ENCODE measurements at places on chromosomes 2 and 18.

- DNase-seq = no peak
Measured at GRCh38 chr2:238313289-238313990, 6.9 kb upstream of the TRAF3IP1 start.

DNA sequence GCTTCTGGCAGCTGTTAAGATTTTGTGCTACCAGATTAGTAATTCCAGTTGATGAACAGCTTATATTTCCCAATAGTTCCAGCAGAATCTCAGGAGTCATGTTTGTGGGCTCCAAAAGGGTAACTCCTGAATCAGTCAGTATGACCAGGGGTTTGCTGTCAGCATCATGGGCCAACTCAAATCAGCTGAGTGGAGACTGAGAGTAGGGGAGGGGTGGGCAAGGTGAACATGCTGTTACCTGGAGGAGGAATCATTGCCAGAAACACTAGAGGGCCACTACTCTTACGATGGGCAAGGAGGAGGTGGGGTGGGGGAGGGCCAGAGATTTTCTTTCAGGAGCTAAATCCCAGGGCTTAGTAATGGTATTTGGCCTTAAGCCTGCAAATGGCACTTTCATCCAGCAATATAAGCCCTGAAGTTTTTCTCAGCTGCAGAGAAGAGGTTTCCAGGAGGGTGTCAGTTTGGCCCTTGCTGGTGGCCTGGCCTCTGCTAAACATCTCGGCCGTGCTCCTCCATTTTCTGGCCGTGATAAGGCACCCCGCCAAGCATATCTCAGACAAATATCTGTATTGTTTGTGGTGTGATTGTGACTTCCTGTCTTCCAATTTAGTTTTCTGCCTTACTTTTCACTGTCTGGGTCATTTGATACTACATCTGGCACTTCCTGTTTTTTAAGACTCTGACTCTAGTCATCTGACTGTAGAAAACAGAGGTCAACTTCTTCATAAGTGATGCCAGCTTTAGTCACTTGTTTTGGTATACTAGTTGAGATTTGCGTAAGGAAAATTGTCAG lies 120.5 kb upstream of the CXCR4 start:
- no peak for DNase-seq

- DNase-seq = no peak
Measured at GRCh38 chr2:205959521-205959920, 126.5 kb downstream of the INO80D start.

GRCh38 chr2:109129356-109129920 lies 433 bp downstream of the SH3RF3 start:
- DNase-seq = no peak

GRCh38 chr2:165697748-165698443 lies 96.2 kb downstream of the GALNT3 start:
- no peak for DNase-seq

GRCh38 chr2:173791502-173791901 lies 173.7 kb downstream of the SP3 start:
- DNase-seq = no peak

DNA sequence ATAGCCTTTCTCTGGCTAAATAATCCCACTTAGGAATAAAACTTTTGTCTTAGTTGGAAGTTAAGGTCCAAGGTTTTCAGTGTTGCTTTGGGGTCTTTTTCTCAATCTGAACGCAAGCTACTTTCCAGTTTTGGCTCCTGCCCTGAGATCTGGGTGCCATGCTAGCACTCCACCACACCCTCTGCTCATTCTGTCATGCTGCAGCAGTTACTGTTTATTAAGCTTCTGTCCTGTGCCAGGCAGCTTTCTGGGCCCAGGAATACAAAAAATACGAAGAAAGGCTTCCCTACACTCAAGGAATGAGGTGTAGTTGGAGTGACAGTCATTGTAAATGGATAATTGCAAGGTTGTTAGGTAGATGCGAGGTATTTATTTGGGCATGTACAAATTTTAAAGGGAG lies 46.3 kb upstream of the RTN4 start:
- DNase-seq = no peak

- no peak for DNase-seq
Measured at GRCh38 chr18:63454497-63454896, 22.3 kb upstream of the SERPINB5 start.

GRCh38 chr2:25794544-25795276 lies 83.6 kb downstream of the ASXL2 start:
- no peak for DNase-seq

- DNase-seq = no peak
Measured at GRCh38 chr2:212005085-212005671, 533.4 kb downstream of the ERBB4 start.

DNA sequence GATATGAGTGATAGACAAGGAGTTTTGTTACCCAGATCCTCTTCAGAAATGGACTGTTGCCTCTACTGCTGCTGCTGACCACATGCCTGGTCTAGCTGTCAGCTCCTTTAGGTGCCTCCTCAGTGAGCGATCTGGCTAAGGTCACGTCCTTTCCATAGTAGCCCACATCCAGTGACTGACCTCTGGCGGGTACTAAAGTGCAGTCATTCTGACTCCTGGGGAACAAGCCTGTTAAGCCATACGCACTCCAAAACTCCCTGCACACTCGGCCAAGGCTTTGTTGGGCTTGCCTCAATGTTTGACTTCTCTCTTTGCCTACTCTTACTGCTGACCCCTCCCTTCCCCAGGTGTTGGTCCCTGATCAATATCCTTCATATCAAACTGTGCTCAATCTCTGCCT lies 685.2 kb downstream of the IRS1 start:
- no peak for DNase-seq

GRCh38 chr2:121955426-121955825 lies 200.0 kb downstream of the TSN start:
- DNase-seq = no peak

DNA sequence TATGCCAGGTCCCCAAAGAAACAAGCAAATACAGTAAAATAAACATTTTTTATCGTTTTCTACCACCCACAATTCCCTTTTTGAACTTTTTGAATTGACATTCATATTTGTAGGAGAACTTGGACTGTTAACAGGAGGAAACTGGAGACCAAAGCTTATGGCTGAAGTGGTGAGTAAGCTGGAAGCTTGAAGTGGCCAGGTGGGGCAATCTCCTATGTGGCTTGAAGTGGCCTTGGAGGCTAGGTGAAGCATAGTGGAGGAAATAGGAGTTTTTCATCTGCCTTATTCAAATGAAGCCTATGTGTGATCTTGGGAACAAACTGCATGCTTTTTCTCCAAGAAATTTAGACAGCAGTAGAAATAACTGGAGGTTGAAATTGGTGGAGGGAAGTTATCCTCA lies 962.9 kb upstream of the FANCL start:
- no peak for DNase-seq

DNA sequence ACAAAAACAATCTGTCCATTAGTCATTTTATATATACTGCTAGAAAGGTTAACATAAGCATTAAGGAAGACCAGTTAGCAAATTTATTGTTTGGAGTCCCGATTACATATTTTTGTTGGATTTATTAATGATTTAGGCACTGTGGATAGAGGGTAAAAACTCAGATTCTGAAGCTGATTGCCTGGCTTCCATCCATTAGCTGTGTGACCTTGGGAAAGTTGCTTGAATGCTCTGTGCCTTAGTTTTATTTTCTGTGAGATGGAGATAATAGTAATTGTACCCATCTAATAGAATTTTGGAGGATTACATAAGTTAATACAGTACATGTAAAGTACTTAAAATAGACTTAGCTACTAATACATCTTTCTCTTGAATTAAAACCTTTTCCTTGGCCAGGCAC lies 36.3 kb upstream of the NEMP2 start:
- no peak for DNase-seq

GRCh38 chr18:25982961-25983360 lies 107.5 kb downstream of the SS18 start:
- DNase-seq = no peak

GRCh38 chr2:12507295-12507694 lies 209.4 kb upstream of the TRIB2 start:
- no peak for DNase-seq

GRCh38 chr2:64485961-64486360 lies 32.0 kb downstream of the LGALSL start:
- DNase-seq = no peak

DNA sequence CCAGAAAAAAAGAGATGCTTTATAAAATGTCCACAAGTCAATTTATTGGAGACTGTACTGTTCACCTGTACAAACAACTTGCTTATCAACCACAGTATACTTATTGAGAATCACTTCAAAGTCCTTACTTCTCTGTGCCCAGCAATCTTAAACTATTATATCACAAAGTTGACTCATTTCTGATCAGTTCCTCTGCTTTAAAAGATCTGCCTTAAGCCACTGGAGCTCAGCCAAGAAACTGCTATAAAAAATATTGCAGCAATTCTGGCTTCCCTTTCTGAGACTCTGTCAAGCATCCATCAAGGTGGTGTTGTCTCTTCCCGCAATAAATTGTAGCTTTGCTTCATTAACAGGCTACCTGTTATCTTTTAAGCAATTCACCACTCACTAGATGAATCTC lies 375.2 kb upstream of the SPHKAP start:
- no peak for DNase-seq

- no peak for DNase-seq
Measured at GRCh38 chr2:136136931-136137330, 19.0 kb upstream of the CXCR4 start.

DNA sequence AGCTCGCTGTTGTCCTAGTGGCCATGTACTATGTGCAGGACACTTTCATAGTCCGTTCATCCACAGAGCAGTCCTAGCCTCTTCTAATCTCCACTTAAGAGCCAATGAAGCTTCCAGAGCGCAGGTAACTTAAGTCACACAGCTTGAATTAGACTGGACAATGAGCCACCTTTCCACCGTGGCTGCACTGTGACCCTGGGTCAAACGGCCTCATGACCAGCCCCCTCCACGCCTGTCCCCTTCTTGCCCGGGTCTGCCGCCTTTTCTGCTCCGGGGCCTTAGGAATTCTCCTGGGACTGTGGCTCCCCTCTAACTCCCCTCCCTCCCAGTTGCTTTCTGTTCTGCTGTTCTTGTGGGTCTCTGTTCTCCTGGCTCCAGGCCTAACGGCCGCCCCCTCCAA lies 8.4 kb upstream of the PRKCE start:
- no peak for DNase-seq

GRCh38 chr2:241309684-241310117 lies 5.8 kb downstream of the HDLBP start:
- peak; percentile 47 for DNase-seq

DNA sequence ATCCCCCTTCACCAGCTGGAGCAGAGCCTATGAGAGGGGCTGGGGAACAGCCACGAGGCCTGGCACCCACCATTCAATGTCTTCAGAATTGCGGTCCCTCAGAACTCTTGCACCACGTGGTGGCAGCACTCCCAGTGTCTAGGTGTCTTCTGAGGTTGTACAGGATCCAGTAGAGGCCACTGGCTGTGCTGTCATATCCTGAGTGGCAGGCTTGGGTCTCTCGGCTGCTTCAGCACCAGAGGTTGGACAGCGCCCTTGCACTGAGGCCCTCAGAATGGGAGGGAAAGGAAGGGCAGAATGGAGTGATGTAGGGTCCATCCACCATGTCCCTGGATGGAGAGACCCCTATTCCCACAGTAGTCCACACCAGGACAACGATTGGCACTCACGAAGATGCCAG lies 112.0 kb upstream of the TEKT4 start:
- DNase-seq = no peak

GRCh38 chr18:13243363-13243762 lies 24.8 kb downstream of the LDLRAD4 start:
- no peak for DNase-seq

DNA sequence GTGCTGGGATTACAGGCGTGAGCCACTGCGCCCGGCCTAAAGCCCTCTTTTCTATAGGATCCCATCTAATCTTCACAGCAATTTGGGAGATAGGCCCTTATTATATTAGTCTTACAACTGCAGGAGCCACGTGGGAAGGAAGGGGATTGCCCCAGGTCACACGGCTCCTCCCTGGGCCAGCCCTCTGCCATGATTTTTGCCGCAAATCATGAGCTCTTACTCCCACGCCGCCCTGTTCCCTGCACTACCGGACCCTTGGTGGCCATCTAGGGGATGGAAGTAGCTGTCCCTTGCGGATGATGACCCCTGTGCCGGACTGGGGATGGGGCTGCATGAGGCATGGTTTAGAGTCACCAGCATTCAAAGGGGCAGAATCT lies 28.4 kb upstream of the PTMA start:
- DNase-seq = no peak

DNA sequence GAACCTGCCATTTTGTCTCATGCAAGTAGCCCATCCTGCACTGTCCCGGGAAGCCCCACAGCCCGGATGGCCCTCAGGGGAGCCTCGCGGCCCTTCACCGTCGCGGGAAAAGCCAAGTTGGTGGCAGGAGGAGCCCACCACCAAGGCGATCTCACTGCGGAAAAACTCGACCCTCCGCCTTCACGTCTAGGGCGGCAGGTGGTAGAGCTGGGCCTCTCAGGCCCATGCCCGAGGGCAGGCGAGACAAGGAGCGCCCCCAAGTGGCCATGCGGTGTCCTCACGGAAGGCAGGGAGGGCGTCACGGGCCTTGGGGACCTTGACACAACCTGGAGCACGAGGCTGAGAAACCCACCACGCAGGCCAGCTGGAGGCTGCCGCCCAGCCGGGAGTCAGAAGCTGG lies 34.8 kb upstream of the SKA1 start:
- no peak for DNase-seq

DNA sequence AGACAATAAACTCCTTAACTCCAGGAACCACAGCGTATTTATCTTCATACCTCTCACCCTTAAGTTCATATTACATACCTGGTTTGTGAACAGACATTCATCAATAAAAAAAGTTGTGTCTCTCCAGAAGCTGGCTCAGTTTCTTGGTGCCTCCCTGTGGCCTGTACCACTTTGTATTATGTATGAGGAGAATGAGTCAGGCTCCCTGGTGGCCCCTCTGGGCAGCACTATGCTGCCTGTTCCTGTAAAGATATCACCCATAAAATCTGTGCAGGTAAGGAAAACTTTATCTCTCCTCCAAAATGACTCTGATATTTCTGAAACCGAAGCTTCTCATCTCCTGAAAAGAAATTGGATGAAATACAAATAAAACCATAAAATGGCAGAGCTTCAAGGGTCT lies 198.4 kb upstream of the NT5C1B start:
- DNase-seq = no peak

- DNase-seq = no peak
Measured at GRCh38 chr2:88054782-88055370, 707 bp downstream of the KRCC1 start.

DNA sequence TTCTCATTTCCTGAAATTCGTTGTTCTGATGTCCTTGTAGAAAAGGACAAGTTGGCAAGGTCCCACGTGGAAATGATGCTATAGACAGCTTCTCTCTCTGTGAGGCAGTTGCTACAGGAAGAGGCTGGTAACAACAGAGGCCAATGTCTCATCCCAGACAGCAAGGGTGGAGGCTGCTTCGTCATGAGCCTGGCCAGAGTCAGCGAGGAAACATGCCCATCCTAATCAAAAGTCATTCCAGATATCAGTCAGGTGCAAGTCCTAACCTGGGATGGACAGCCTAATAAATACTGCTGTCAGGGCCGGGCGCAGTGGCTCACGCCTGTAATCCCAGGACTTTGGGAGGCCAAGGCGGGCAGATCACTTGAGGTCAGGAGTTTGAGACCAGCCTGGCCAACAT lies 6.4 kb upstream of the SMAD7 start:
- DNase-seq = no peak
